ENCODE measurements at places on chromosomes 2 and 18.

GRCh38 chr2:239181903-239182581, 218.8 kb downstream of the HDAC4 start:
- DNase-seq, result no peak

GRCh38 chr2:125630377-125630776, 1025.6 kb upstream of the GYPC start:
- no peak for DNase-seq

- peak; percentile 72 for DNase-seq
Observed at GRCh38 chr2:36376319-36376765, 20.8 kb downstream of the CRIM1 start.

- no peak for DNase-seq
Observed at GRCh38 chr2:32559136-32559535, 68.7 kb upstream of the TTC27 start.

- no peak for DNase-seq
Observed at GRCh38 chr18:25141886-25142285, 210.1 kb downstream of the ZNF521 start.

- DNase-seq, result no peak
Observed at GRCh38 chr2:15242936-15243461, 318.1 kb downstream of the NBAS start.

DNA sequence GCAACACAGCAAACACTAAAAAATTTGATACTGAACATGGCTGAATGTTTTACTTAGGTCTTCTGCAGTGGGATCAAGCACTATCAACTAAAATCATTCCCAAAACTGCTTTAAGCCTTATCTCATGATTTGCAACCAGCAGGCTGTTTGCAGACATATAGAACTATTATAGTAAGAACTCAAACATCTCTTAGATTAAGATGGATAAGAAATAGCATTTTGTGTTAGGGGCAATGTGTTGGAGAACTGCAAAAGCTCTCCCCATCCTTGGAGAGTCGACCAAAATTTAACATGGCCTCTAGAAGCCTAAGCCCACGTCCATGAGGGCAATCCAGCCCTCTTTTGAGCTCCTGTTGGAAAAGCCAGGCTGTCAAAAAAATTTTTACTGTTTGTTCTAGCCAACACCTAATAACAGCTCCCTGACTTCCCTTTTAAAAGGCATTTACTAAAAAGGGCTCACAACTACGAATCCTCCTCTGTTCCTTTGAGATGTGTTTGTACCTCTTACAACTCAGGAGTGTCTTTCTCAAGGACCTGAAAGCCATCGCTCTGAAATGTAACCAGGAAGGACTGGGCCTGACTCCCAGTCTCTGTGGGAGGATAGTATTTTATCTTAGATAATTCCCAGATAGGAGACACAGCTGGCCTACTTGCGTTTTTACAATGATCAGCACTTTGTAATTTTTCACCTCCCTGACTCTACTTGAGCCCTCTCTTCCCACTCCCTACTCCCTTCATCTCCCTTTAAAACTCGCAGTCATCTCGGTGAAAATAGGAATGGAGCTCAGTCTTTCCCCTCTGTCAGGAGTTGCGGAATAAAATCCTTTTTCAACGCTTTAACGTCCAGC, 1.4 kb downstream of the KRCC1 start:
- DNase-seq, result no peak

DNA sequence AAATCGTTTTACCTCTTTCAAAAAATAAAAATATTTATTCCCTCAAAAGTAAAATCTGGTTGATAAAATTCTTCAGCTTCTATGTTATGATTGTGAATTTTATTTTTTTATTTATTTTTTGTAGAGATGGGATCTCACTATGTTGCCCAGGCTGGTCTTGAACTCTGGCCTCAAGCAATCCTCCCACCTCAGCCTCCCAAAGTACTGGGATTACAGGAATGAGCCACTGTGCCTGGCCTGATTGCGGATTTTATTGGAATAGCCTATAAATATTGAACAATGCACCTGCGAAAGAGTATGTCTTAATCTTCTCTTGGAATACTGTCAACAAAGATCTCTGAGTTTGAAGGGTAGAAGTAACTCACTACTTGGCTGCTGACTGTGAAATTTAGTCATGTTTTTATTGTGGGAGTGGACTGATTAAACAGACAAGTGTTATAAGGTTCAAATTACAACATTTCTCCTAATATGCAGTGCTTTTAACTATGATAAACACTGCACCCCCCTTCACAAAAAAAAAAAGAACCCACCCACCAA, 138.0 kb downstream of the AFF3 start:
- no peak for DNase-seq

GRCh38 chr2:27051902-27052645, 606 bp downstream of the AGBL5 start:
- no peak for DNase-seq

DNA sequence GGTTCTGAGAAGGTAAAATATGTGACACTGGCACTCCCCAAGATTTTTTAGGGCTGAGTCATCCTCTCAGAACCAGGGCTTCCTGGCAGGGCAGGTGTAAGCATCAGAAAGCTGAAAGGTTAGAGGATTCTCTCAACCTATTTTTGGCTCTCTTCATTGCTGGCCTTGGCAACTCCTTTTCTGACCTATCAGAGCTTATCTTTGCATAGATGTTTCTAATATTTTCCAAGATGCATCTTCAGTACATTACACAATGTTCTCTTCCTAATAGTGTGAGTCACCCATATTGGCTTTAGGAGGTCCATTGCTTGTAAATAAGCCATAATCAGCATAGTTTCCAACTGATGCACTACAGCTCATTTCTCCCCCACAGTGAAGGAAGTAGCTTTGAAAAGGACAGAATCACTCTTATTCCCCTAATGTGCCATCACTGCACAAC, 2008.4 kb upstream of the PIK3C3 start:
- peak; percentile 37 for DNase-seq

GRCh38 chr2:437756-438393, 150.0 kb upstream of the ALKAL2 start:
- DNase-seq, result peak; percentile 9

GRCh38 chr2:111108745-111109271, 11.9 kb upstream of the BCL2L11 start:
- no peak for DNase-seq

DNA sequence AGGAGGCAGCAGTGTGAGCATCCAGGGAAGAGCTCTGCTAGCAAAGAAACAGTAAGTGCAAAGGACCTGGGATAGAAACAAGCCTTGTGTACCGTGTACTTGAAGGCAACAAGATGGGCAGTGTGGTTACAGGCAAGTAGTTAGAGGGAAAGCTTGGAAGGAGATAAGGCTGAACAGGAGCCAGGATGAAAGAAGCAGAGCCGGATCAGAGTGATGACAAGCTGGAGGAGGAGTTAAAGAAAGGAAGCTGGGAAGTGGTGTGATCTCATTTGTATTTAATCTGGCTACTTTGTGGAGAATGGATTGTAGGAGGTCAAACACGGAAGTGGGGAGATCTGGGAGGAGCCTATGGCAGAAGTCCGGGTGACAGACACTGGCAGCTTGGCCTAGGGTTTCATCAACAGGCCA, 44.7 kb upstream of the VPS54 start:
- DNase-seq, result no peak

DNA sequence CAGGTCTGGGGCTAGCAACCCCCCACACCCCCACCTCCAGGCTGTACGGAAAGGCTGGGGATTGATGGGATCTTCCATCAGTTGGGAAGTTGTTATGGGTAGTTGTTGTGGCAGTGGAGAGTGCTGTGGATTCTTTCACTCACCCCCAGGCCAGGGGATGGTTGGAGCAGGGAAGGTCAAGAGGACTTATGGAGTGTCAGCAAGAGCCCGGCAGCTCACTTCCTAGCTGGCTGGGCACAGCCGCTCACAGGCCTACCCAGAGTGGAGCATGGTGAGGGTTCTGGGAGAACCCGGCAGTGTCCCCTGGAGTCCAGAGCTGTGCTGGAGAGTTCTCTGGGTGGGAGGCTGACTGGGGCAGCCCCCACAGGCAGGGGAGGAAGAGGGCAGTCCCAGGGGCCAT, 122.2 kb downstream of the MSH2 start:
- DNase-seq, result no peak

DNA sequence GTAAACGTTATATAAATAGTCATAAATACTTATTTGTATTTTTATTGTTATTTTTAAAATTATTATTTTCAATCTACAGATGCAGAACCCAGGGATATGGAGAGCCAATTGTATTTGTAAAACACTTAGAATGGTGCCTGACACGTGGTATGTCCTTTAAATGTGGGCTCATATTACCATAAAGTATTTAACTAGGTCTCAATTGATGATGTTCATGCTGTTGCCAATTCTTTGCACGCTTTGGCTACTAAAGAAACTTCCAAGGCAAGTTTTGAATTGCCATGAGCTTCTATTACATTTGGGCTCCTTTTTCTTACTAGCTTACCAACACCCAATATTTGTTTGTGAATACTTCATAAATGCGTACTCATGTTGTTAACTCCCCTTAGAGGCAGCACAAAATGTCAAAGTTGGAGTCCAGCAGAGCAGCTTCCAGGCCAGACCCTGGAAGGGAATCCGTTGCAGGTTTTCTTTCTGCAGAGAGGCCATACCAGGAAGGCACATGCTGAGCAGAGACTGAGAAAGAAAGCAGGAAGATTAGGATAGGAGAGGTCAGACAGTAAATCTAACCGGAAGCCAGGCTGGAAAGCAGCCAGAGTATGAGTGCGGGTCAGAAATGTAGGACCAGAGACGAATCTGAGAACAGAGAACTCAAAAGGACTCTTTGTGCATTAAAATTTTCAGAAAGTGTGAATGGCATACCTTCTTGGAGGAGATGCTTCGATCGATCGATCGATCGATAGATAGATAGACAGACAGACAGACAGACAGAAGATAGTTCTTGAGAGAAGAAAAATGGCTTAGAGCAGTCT, 4.2 kb upstream of the NOSTRIN start:
- DNase-seq, result no peak

DNA sequence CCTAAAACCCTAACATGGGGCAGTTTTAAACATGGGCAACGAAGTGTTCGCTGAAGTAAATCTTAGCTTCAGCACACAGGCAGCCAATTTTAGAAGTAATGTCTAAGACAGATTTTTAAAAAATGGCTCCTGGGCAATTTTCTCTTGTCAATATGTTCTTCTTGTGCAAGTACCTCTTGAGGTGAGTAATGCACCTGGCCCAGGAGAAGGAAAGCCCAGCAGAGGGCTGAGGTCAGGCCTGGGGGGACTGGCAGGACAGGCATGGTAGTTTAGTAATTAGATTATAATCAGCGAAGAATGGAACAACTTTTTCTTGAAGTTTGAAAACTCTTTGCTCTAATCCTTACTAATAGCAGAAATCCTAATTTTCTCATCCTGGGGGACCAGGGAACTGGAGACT, 77.6 kb downstream of the SPRED2 start:
- DNase-seq, result no peak

- peak; percentile 36 for DNase-seq
Observed at GRCh38 chr2:67476809-67477790, 80.0 kb downstream of the ETAA1 start.

DNA sequence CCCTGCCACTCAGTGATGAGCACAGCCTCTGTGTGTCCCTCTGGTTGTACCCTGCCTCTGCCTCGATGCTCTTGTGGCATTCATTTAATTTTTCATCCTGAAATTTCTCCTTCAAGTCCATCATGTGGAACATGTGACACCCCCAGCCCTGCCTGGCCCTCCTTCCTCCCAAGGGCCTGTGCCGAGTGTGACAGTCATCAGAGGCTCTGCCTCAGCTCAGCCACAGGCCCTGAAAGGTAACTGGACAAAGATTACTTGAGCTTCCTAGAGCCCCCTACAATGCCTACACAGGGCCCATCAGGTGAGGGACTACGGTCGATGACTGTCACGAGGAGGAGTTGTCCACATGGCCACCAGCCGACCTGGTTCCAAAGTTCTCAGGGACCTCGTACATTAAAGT, 75.1 kb downstream of the C1QL2 start:
- no peak for DNase-seq

GRCh38 chr2:143117225-143117624, 12.0 kb upstream of the ARHGAP15 start:
- DNase-seq, result no peak

- peak; percentile 40 for DNase-seq
Observed at GRCh38 chr2:204665207-204665606, 119.9 kb downstream of the PARD3B start.

GRCh38 chr2:101887328-101887727, 104.4 kb upstream of the IL1R2 start:
- DNase-seq, result no peak

DNA sequence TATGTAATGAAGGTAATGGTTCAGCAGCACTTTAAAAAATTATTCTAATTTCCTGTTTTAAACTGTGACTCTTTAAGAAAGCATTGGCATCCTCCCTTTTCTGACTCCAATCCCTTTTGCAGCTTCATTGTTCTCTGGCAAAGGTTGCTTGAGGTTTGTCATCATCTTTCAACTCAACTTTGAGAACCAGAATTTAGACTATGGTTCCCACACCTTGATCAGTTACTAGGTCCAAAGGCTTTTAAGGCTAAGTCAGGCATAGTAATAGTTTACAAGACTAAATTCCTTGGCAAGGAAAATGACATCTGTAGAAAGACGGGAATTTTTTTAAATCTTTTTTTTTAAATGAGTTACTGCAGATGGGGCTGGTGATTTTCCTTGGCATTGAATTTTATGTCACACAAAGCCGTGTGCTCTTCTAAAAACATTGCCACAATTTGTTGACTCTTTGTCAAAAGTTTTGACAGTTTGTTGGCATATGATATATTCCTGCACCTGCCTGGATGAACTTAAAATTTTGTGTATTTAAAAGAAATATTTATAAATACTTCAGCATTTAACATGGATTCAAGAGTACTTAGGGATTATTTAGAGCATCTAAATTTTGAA, 451.0 kb downstream of the MEIS1 start:
- DNase-seq, result no peak
